ENCODE measurements at places on chromosomes 6 and 20.

DNA sequence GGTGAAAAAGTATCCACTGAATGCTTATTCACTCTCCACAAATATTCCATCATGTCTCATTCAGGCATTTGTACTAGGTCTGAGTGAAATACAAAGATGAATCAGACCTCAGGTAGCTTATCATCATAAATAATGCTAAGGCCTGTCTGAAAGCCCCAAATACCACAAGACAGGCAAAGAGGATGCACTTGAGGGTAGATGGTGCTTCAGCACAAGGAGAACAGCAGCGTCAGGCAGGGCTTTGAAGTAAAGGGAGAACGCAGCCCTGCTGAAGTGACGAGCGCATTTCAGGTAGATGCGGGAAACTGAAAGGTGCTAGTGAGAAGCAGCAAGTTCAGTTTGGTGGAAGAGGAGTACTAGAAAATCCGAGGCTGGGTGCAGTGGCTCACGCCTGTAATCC lies 38.7 kb downstream of the MAP3K5 start:
- DNase-seq: peak; percentile 36

- no peak for DNase-seq
These were observed 54.1 kb downstream of the ATXN1 start for GRCh38 chr6:16706911-16707783.

DNA sequence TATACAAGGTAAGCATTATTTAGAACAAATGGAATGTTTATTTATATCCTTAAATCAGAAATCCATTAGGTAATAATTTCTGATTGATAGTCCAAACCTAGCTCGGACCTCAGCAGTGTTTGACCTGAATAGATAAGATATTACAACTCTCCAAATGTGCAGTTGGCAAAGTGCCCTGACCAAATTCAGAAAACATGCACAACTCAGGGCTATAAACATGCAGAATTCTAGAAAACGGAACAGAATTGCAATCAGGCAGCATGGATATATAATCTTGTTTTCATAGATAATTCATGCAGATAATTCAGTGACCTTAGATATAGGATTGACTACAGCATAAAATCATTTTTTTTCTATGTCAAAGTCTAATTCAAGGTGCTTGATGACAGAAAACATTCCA lies 626.6 kb upstream of the CITED2 start:
- DNase-seq: no peak

GRCh38 chr6:23395381-23395780 lies 730.6 kb upstream of the NRSN1 start:
- no peak for DNase-seq

GRCh38 chr20:51624157-51624731 lies 81.7 kb upstream of the NFATC2 start:
- DNase-seq: peak; percentile 17

- DNase-seq: no peak
These were observed 25.7 kb upstream of the MLIP start for GRCh38 chr6:54085541-54085940.

DNA sequence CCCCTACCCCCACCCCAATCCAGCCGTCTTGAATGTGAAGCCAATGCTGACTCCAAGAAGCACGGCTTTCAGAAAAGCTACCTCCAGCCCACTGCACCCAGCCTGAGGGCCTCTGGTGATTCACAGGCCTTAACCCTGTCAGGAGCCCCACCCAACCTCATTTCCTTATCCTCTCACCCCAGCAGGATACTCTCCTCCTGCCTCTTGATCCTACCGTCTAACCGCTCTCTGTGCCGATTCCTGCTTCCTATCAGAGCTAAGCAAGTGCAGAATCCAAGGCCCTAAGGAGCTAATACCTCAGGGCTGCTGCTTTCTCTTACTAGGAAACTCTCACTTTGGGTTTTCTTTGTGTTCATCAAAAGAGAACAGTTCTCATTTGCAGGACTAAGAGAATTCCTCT lies 47.2 kb downstream of the TRERF1 start:
- no peak for DNase-seq

DNA sequence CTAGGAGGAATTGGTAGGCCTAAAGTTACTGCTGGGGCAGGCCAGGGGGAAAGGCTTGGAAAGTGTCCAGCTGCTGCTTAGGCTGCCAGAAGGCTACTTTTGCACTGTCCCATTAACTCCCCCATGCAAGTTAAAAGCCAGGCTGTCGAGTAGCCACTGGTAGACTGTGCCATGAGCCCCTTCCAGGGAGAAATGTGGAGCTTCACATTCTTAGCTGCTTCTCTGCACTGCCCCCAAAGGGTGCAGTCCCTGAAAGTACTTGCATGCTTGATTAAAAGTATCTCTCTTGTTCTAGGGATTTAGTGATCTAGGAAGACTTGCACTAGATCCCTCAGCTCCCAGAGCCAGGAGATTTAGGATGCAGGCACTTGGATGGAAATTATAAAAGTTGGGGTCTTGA lies 57.3 kb downstream of the CDC5L start:
- DNase-seq: no peak

DNA sequence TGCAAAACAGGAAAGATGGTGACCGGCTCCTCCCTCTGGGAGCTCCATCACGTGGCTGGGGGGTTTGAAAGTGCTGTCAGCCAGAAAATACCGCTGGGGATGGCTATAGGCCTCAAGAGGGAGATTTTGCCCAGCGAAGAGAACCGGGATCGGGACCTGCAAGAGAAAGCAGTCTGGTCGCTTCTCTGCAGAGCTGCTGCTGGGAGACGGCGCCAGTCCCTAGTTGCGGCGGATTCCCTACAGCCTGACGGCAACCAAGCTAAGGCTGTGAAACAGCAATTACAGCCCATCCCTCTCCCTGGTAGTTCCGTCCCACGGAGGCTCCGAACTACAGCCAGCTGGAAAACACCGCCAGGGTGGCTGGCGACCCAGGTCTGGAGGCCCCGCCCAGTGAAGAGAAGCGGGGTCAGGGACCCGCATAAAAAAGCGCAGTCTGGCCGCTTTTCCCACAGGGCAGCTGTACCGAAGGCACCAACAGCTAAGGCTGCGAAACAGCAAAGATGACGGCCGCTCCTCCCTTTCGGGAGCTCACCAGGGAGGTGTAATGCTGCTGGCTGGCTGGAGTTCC lies 238.1 kb upstream of the IRAK1BP1 start:
- no peak for DNase-seq

GRCh38 chr20:54469952-54470351 lies 5.4 kb upstream of the DOK5 start:
- no peak for DNase-seq

DNA sequence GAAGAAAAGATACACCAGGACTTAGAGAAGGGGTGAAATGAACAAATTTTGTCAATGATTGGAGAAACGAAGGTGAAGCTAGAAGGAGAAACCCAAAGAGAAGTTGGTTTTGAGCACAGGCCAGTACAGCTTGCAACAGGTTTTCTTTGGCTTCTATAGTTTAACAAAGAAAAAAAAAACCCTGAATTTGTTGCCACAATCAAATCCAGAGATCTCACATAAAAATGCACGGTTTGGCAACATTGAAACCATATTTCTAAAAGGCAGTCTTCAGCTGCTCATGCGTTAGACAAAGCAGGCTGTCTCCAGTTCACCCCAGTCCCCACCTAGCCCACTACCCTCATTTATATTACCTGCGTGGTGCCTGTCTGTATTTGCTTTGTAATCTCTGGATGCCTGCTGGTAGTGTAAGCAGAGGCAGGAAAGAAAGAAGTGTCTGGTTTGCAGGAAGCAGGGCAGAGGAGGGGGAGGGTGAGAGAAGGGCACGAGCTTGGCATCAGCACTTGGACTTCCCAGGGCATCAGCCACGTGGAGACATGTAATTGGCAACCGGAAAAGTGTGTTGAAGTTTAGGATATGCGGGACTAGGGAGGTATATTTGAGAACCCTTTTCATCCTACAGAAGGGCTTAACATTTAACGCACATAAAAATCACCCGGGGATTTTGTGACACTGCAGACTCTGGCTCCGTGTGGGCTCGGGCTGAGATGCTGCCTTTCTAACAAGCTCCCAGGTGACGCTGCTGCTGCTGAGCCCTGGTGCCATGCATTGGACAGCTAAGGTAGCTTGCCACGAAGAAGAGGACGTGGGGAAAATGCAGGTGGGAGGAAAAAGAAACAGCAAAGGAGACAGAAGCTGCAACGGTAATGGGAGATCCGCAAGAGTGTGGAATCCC lies 14.4 kb downstream of the PFDN4 start:
- no peak for DNase-seq

GRCh38 chr20:1775117-1775516 lies 117.5 kb upstream of the SIRPG start:
- no peak for DNase-seq

- DNase-seq: peak; percentile 30
These were observed 124.2 kb downstream of the LY86 start for GRCh38 chr6:6712449-6713403.

- DNase-seq: no peak
These were observed 16.7 kb downstream of the FARS2 start for GRCh38 chr6:5278047-5278446.

DNA sequence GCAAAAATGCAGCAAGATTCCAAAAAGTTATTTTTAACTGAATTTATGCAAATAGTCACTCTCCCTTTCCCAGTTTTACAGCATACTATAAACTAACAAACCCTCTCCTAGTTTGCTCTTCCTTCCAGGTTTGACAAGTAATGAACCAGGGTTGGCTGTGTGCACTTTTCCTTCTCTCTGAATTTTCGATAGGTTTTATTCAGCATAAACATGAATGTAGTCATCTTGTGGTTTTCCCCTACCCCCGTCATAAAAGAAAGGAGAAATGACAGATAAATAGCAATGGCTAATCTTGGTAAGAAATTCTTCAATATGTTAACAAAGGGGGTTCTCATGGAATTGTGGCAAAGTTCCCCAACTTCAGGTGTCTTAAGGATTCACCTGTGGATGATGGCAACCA lies 26.3 kb downstream of the PRDM1 start:
- DNase-seq: no peak

GRCh38 chr6:162118706-162119105 lies 608.9 kb downstream of the PRKN start:
- DNase-seq: no peak

- DNase-seq: no peak
These were observed 98.8 kb downstream of the LAMA2 start for GRCh38 chr6:128981716-128982115.

- no peak for DNase-seq
These were observed 730.7 kb downstream of the RFPL4B start for GRCh38 chr6:113077794-113078193.

- no peak for DNase-seq
These were observed 801.2 kb upstream of the FLRT3 start for GRCh38 chr20:15138548-15139126.

DNA sequence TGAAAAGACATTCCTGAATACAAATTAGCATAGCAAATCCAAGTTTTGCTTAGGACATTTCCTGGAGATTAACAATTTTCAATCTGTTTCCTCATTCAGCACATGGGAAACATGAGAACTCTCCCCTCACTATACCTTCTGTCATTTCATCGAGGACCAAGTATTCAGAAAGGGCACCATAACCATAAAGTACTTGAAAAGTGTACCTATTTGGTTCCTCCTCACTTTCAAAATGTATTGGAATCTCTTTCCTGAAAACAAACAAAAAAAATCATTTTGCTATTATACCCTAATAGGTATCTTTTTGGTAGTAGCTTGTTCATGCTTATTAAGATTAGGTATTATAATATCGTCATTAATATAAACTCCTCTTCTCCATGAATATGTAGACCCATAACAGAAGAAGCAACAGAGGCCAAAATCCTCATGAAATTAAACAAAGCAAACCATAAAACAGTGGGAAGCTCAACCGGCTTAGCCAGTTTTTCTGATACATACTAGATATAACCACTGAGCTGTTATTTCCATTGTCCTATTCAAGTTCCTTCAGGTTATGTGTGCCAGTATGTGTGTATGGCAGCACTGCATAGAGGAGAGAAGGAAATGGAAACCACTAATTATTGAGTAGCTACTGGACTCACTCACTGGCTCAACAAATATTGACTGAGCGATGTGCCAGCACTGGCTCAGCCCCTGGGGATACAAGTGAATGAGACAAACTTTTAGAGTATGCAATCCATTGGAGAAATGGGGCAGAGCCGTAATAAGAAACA lies 274.0 kb downstream of the MAFB start:
- no peak for DNase-seq

DNA sequence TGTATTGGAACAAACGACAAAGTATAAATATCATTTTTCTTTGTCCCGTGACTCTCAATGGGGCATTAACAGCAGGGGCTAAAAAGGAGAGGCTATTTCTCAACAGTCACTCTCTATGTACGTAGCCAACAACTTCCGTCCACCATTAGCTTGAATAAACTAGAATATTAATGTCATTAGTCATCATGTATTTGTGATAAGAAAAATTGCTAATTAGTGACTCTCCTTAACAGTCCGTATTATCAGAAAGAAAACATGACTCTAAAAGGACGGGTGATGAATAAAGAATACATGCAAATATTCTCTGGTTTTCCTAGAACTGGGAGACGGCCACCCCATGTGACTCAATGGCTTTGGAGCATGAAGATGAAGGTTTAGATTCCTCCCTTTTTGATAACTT lies 18.6 kb downstream of the VIP start:
- no peak for DNase-seq

GRCh38 chr20:49853640-49854039 lies 41.0 kb downstream of the SLC9A8 start:
- no peak for DNase-seq

DNA sequence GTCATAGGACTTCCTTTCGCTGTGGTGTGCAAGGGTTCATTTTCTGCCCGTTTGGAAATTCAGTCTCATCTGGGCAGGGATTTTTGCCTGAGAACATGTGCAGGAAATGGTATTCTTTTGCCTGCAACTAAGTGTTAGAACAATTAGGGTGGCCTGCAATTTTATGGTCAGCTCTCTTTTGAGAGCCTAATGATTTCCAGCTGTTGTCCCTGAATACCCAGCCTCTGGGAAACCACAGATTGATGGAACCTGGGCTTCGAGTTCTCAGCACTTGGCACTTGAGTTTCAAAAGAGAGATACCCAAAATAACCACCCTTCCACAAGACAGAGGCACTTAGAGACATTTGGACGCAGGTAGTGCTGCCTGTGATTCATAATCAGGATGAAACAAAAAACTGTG lies 217.2 kb upstream of the FOXA2 start:
- no peak for DNase-seq

- no peak for DNase-seq
These were observed 68.8 kb downstream of the FGD2 start for GRCh38 chr6:37074053-37074827.

DNA sequence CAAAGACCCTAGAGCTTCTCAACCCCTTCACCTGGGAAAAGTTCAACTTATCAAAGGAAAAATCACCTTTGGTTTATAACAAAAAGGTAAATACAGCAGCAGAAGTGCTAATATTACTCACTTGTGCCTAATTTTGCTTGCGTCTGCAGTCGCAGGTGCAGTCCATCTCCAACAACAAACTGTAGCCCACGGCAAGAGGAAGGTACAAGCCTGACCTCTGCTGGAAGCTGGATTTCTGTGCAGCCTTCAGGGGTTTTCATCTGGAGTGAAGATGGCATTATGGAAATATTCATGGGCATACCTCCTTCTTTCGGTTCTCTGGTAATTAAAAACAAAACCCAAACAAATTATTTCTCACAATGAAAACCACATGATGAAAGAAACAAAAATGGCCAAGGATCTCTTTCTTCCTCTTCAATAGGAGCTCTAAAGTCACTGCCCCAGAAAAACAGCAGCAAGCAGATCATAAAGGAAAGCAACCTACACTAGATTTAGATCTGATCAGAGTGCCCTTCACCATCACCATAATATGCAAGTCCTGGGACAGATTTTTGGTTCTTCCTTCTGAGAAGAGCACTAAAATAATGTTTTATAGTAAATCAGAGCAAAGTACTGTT lies 7.8 kb downstream of the UBE3D start:
- no peak for DNase-seq

GRCh38 chr20:38222923-38223742 lies 37.4 kb downstream of the KIAA1755 start:
- DNase-seq: no peak

GRCh38 chr20:16273812-16274555 lies 299.3 kb downstream of the KIF16B start:
- DNase-seq: no peak

GRCh38 chr6:150032598-150032997 lies 7.3 kb upstream of the RAET1L start:
- DNase-seq: no peak
